ENCODE measurements at places on chromosomes 13 and 19.

GRCh38 chr19:48484247-48484893, 15.2 kb downstream of the CYTH2 start:
- no peak for DNase-seq
- no peaks in the 10 kb centered on the region for H3K27me3 ChIP-seq
- no peak overlapping the region for H3K4me3 ChIP-seq

- no peaks in the 10 kb centered on the region for H3K36me3 ChIP-seq
- no peaks in the 10 kb centered on the region for H3K27me3 ChIP-seq
- H3K4me3 ChIP-seq = no peak overlapping the region
- peaks cover 9% of the 10 kb centered on the region for H3K4me1 ChIP-seq
- DNase-seq = no peak
Observed at GRCh38 chr19:32809254-32809653, 60.3 kb downstream of the SLC7A9 start.

DNA sequence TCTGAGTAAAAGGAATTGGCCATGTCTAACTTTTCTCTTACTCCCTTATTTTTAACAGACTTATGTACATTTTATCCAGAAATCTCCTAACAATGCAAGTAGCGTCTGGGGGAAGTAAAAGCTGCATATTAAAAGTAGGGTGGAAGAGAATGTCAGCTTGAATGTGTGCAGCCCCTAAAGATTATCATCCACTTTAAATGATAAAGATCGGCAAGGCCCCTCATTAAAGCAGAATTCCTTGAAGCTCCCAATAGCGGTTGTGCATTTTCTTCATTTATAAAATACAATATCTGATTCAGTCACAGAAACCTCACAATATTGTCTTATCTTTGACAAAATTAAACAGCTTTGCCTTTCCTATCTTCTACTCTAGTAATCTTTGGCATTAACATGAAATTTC, 184.6 kb downstream of the LHFPL6 start:
- no peak overlapping the region for H3K27ac ChIP-seq
- no peak for DNase-seq
- no peaks in the 10 kb centered on the region for H3K36me3 ChIP-seq
- no peak overlapping the region for H3K4me3 ChIP-seq
- peaks cover 15% of the 10 kb centered on the region for H3K4me1 ChIP-seq

- H3K4me3 ChIP-seq = no peak overlapping the region
- H3K27me3 ChIP-seq = no peaks in the 10 kb centered on the region
- H3K4me1 ChIP-seq = peaks cover 22% of the 10 kb centered on the region
- no peak for DNase-seq
- no peak overlapping the region for H3K27ac ChIP-seq
- H3K36me3 ChIP-seq = peaks cover 57% of the 10 kb centered on the region
Observed at GRCh38 chr19:46710687-46711086, 6.2 kb downstream of the PRKD2 start.
